Daoy (cell line): ENCODE measurements at places on chromosomes 7 and 10. TPM values are rescaled to one million over a fixed set of nuclear protein-coding genes. Genes with fewer than 3 reads are reported as not detected.

Gene AFAP1L2
- total RNA-seq, result 10.9 and 17.1 TPM in 2 replicates

Gene FAM13C
- total RNA-seq, result 0.46 and 2.4 TPM in 2 replicates

Gene NDUFB2
- 404 and 566 TPM in 2 replicates for total RNA-seq

Gene CDHR1
- not detected in 2 replicates for total RNA-seq

Gene CPA4
- 85.6 and 98.8 TPM in 2 replicates for total RNA-seq

Gene OPALIN
- total RNA-seq, result not detected in 2 replicates

Gene EGFR
- total RNA-seq, result 58.2 and 66.6 TPM in 2 replicates

Gene TACR2
- not detected in 2 replicates for total RNA-seq

Gene H2BK1
- not detected in 2 replicates for total RNA-seq

Gene AGMO
- total RNA-seq, result 0.06 TPM in 1 of 2 replicates, not detected in the other

Gene TNS3
- 58.3 and 58.4 TPM in 2 replicates for total RNA-seq
